ENCODE measurements at places on chromosomes 1 and 21.

DNA sequence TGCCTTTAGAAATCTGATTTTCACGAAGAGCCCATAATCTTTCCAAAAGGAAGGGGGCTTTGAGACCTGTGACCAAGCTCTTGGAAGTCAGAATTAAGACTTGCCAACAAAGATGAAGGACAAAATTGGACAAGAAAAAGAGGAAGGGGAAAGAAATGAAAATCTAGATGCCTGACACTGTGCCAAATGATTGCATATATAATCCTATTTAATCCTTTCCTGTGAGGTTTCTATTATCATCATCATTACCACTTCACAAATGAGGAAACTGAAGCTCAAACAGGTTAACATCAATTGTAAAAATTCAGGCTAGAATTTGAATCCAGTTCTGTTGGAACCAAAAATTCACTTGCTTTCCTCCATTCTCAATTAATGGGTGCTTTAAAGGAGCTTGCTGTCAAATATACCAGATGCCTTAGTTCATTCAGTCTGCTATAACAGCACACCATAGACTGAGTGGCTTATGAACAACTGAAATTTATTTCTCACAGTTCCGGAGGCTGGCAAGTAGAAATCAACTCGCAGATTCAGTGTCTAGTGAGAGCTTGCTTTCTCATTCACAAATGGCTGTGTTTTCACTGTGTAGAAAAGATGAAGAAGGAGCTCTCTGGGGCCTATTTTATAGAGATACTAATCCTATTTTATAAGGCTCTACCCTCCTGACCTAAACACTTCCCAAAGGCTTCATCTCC lies 197.5 kb upstream of the ST6GALNAC5 start:
- no peak for DNase-seq

GRCh38 chr1:60394436-60394835 lies 320.9 kb upstream of the C1orf87 start:
- DNase-seq = no peak

GRCh38 chr1:198959676-198960075 lies 320.8 kb downstream of the PTPRC start:
- no peak for DNase-seq

DNA sequence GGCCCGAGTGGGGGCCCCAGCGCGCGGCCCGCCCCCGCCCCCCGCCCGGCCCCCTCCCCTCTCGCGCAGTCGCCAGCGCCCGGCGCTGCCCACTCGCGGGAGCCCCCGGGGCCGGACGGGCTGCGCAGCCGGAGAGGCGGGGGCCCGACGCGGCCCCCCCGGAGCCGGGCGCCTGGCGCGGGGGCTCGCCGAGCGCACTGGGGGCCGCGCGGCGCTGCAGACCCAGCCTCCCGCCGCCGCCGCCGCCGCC lies 146 bp upstream of the ZNF362 start:
- DNase-seq = no peak

DNA sequence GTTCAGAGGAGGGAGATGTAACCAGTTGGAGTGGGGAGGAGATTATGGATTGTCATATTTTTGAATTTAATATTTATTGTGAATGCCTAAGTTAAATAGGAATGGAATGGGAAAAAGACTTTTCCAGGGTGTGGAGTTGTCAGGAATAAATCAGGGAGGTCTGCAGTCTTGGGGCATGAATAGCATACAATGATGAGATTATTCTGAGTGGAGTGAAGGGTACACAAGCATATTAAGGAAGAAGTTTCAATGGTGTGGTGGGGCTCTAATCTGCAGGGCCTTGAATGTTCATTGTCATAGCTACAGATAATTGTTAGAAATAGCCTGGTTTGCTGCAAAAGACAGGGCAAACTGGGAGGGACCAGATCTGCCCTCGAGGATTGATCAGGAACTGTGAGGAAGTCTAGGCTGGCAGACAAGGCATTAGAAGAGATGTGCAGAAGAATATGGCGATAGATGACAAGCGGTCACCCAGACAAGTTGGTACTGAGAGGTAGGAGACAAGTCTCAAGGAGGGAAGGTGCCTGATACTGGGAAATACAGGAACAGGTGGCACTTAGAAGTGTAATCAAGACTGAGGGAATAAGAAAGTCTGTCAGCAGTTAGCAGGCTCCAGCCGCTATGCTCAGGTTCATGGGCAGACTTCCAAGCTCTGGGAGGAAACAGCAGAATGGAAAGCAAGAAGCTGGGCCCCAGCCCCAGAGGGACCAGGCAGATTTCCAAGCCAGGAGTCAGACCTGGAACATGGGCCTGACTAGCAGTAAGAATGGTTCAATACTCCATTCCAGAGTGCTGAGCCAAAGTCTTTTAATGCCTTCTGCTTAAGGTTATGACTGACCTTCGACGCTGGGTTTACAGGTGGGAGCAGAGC lies 20.9 kb upstream of the RGL1 start:
- DNase-seq = no peak

DNA sequence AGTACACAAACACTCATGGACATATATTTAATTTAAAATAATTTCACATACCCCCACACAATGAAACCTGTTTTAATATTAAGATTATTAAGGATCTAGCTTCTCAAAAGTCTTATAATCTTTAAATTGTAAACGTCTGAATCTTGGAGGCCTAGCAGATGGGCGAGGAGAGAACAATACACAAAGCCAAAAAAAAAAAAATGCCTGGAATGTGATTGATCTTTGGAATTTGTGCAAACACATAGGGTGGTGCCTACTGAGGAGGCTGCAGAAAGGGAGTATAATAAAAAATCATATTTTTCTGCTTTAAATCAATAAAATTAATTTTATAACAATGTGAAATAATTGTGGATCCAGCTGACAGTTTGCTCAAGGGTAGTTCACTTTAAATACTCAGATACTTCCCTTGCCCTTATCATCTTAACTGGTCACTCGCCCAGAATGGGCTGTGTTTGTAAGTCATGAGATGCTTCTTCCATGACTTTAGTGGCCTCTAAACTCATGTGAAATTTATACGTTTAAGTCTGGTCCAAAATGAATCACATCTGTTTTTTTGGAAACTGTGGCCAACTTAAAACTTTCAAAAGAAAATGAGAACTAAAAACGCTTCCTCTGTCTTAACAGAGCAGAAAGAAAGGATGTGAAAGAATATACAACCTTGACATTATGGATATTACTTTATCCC lies 802.8 kb upstream of the CXADR start:
- no peak for DNase-seq

DNA sequence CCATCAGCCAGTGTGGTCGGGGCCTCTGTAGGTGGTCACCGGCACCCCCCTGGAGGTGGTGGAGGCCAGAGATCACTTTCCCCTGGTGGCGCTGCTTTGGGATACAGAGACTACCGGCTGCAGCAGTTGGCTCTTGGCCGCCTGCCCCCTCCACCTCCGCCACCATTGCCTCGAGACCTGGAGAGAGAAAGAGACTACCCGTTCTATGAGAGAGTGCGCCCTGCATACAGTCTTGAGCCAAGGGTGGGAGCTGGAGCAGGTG lies 961 bp downstream of the RBM15 start:
- DNase-seq = no peak

GRCh38 chr1:179205284-179205683 lies 24.2 kb downstream of the ABL2 start:
- DNase-seq = no peak

DNA sequence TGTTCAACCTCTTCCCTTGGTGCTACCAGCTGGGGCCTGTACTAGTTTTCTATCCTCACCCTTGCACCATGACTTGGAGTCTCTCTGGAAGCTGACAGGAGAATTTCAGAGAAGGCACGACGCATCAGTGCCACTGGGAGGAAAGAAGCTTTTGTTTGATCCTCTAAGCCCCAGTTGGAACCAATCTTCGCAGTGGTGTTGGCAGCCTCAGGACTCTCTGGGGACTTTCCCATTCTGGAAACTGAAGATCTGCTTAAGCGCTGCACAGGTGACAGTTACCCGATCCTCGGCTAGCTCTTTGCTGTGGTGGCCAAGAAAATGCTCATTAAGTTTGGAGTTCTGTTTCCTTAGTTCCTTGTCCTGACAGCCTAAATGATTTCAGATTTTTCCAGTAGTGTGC lies 222.3 kb downstream of the RHOU start:
- DNase-seq = no peak

- no peak for DNase-seq
Observed at GRCh38 chr1:48470481-48470855, 1.5 kb downstream of the SPATA6 start.

DNA sequence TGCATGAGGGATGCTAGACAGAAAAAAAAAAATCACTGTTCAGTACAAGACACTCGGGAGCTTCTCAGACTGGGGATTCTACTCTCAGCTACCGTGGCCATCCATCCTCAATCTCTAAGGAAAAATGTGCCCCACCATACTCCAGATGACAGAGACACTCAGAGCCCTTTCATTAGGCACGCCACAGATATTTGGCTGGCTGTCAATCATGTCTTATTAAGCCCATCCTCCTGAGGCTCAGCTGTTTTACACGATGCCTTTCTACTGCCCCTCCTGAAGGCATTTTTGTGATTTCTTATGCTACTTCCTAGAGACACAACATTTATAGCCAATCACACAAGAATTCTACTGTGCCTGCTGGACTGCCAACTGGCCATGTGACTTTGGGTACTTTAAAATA lies 92.9 kb downstream of the KIF14 start:
- no peak for DNase-seq

GRCh38 chr1:40303051-40303771 lies 13.9 kb downstream of the COL9A2 start:
- no peak for DNase-seq

GRCh38 chr1:231478811-231479210 lies 49.7 kb upstream of the TSNAX start:
- no peak for DNase-seq

DNA sequence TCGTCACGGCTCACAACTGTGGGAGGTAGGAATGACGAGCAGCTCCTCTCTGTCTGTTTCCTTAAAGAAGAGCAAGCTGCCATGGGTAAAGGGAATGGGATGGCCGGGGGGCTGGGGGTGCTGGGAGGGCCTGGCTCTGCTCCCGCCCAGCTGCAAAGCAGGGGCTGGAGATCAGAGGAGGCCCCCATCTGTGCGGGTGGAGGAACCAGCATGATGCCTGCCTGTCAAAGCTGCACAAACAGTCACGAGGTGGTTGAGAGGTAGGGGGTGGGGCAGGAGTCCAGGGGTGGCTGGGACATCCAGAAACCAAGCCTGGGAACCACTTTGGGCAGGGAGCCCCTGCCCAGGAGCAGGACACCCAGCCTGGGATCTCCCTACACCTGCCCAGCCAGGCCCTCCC lies 12.6 kb downstream of the SLC41A1 start:
- no peak for DNase-seq

DNA sequence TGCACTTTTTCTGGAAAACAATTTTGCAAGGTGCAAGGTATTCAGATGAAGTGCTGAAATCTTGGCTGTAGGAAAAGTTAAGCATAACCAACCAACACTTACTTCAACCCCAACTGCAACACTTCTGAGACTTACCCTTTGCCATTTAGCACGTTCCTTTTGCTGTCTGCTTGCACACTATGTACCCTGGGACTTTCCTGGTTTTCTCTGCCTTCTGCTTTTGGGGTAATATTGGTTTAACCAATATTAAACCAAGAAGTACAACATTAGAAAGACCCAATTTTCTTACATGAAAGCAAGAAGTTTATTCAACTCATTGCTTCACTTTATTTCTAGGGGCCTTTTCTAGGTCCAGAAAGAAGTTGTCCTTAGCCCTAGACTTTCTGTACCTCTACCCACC lies 193.0 kb downstream of the HLX start:
- DNase-seq = no peak

DNA sequence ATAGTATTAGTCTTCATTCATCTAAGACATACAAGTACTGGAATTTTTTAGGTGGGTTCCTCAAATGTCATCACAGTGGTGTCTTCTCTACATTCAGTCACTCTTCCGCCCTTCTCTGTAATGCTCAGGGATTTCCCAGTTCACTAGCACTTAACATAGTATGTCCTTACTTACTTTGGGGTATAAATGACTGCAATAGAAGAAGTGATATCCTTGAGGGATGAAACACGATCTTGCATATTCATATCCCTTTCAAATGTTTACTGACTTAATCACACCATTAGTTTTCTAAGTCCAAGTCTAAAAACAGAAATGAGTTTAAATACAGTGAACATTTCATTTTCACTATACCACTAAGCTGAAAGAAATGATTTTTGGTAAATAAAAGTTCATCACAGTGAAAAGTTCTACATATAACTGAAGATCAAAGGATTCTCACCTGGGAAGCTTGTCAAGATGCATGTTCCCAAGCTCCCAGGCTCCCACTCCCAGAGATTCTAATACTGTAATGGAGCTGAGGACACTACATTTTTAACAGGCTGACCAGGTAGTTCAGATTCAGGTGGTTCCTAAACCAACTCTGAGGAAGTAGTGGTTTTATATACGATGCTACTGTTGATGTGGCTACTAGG lies 29.7 kb downstream of the MRPL39 start:
- DNase-seq = no peak

DNA sequence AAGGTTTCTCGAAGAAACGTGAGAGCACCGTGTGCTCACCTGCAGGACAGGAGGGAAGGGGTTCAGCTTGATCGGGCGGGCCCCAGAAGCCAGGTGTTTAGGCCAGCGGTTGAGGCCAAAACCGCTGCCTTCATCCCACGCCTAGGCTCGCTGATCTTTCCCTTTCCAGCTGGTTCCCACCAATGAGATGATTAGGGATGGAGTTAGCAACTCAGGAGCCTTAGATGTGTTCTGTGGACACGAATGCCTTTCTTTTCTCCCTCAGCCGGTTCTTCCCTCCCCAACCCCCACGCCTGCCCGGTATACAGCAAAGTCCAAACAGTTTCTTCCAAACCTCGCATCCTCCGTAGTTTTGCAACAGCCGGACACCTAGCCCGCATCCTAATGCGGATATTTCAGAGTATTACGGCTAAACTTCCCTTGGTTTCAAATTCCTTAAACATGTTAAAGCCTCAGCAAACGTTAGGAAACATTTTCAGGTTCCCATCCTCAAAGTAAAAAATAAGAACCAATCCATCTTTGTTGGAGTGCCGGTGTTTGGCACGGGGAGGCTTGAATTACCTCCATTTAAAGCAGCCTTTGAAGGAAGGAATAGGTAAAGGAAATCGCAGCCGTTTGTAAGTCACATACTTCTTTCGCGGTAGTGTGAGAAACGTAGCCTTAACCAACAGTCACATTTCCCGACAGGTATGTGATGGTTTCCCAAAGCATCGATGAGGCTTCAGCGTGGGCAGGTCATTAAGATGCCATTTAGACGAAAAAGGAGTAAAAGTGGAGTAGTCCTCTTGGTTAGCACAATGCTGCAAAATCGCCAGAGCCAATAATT lies 1.1 kb downstream of the LRRC8C start:
- DNase-seq = no peak

- no peak for DNase-seq
Observed at GRCh38 chr1:3660704-3661103, 8.4 kb downstream of the TP73 start.

DNA sequence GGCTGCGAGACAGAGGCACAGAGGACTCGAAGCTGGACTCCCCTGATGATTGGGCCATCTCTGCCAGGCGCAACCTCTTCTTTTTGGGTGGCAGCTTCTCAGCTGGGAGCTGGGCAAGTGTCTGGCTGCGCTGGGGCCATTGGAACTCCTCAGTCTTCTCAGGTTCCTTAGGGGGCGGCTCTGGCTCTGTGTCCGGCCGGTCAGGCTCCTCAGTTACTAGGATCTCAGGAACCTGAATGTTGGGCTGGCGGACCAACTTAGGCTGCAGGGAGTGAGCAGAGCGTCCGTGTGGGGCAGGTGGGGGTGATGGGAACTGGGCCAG lies 97.5 kb upstream of the EDN2 start:
- no peak for DNase-seq

Data from stimulated activated CD4-positive, alpha-beta T cell treated with anti-CD3 and anti-CD28 coated beads, TNF-alpha, amount 100 ng/mL, for 48 hours (primary cell).